ENCODE measurements at places on chromosomes 2 and 18.
A peak's percentile ranks its signal among the peaks of the same experiment; 100 is the strongest.

GRCh38 chr2:187982668-187983067 lies 309.0 kb upstream of the GULP1 start:
- DNase-seq: no peak

GRCh38 chr2:127175751-127176354 lies 44.2 kb downstream of the CYP27C1 start:
- peak; percentile 75 for DNase-seq

- no peak for DNase-seq
Observed at GRCh38 chr2:205483095-205483494, 199.2 kb upstream of the NRP2 start.

GRCh38 chr2:152400607-152401214 lies 65.7 kb downstream of the FMNL2 start:
- DNase-seq: no peak

DNA sequence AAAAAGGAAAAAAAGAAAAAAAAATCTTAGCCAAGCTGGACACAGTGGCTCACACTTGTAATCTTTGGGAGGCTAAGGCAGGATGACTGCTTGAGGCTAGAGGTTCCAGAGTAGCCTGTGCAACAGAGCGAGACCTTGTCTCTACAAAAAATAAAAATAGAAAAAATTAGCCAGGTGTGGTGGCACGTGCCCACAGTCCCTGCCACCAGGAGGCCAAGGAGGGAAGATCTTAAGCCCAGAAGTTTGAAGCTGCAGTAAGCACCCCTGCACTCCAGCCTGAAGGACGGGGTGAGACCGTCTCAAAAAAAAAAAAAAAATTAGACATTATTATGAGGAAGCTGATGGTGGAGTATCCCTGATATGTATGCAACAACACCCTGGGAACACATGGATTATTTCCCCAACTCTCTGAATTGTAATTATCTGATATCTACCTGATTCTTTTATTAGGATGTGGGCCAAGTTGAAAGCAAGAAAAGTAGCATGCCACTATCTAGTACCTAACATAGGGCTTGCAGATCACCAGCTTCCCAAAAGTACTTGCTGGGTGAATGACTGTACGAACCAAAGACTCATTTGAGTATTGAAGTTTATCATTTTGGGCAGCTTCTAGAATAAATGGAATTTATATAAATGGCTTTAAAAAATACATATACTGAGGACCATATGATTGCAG lies 140.9 kb downstream of the TCF4 start:
- no peak for DNase-seq

DNA sequence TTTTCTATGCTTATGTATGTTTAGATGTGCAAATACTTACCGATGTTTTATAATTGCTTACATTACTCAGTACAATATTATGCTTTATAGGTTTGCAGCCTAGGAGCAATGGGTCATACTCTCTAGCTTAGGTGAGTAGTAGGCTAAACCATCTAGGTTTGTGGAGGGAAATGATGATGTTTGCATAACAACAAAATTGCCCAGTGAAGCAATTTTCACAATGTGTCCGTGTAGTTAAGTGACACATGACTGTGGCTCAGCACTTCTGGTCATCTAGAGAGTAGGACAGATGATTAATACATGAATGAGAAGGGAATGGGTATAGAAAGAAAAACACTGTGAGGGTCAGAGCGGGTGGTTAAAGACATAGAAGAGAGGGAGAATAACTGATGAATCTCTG lies 2116.2 kb upstream of the PIK3C3 start:
- no peak for DNase-seq

- no peak for DNase-seq
Observed at GRCh38 chr2:202479090-202479489, 103.0 kb downstream of the BMPR2 start.

GRCh38 chr2:96926791-96927190 lies 56.9 kb upstream of the SEMA4C start:
- no peak for DNase-seq

GRCh38 chr18:46343931-46344372 lies 239.8 kb downstream of the HAUS1 start:
- DNase-seq: peak; percentile 63

DNA sequence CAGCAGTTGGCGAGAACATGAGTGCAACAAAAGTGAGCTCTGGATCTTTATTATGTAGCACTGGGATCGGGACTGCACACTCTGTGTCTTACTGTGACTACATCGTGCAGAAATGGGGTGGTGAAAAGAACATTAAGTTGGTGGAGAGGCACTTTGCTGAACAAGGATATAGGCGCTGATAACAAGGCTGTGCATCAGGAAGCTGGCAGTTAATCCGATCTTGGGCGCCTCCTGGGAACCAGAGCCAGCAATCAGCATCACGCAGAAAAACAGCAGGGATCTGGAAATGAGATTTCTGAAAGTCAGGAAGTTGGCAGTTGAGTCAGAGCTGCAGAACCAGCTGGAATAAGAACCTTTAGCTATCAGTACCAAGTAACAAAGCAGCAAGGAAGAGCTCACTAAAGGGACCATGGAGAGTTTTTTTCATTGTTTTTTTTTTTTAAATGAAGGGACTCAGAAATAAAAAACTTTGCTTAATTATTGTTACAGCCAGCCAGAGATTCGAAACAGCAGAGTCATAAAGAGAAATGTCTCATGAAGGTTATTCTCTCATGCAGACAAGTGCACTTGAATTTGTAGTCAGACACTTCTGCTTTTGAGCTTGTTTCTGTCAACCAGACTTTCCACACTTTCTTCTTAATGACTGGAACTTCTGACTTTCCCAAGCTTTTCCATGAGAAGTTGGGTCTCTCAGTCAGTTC lies 22.8 kb upstream of the MYO3B start:
- DNase-seq: no peak

- no peak for DNase-seq
Observed at GRCh38 chr2:60961457-60961856, 56.1 kb upstream of the PEX13 start.

- peak; percentile 26 for DNase-seq
Observed at GRCh38 chr2:197838036-197838435, 33.6 kb downstream of the PLCL1 start.

- DNase-seq: no peak
Observed at GRCh38 chr2:53051157-53051556, 716.4 kb upstream of the CHAC2 start.

DNA sequence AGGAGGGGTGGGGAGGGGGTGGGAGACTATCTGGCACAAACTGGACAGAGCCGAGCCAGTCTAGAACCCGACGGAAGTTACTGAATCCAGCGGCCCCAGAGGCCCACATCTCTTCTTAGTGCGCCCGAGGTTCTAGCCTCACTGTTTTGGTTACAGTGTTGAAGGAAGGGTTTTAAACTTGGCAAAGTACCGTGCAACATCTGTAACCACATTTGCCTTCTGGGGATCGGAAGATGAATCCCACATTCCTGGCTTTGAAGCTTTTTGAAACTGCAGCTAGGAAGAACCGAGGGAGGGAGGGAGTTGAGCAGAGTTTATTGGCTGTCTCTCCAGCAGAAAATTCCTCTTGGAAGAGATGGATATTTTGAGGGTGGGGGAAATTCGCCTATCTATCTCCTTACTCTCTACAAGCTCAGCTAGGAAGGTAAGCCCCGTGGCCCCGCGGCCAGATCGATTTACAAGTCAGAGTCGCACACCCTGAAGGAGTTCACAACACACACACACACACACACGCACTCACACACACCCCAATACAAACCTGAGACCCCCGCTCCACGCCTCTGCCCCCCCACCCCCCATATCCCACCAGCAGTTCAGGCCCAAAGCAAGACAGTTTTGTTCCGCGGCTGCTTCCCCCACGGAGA lies 1.0 kb downstream of the ACVR1 start:
- peak; percentile 80 for DNase-seq

- no peak for DNase-seq
Observed at GRCh38 chr2:215949991-215950404, 63.4 kb downstream of the MREG start.

DNA sequence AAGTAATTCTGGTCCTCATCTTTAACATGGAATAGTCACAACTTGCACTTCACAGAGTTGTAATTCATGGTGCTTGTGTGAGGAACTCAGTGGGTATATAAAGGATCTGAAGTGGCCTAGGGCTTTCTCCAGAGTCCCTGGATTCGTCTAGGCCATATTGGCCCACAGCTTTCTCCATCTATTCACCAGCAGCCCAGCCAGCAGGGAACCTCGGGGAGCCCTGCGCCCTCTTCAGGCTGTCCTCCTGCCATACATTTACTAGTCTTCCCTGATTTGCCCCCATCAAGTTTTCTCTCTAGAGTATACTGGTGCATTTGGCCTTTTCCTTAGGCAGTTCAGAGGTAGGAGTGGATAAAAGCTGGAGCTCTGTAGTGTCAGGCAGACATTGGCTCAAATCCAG lies 278.3 kb downstream of the MYCN start:
- peak; percentile 23 for DNase-seq

GRCh38 chr2:207321514-207321913 lies 155.8 kb upstream of the KLF7 start:
- no peak for DNase-seq

DNA sequence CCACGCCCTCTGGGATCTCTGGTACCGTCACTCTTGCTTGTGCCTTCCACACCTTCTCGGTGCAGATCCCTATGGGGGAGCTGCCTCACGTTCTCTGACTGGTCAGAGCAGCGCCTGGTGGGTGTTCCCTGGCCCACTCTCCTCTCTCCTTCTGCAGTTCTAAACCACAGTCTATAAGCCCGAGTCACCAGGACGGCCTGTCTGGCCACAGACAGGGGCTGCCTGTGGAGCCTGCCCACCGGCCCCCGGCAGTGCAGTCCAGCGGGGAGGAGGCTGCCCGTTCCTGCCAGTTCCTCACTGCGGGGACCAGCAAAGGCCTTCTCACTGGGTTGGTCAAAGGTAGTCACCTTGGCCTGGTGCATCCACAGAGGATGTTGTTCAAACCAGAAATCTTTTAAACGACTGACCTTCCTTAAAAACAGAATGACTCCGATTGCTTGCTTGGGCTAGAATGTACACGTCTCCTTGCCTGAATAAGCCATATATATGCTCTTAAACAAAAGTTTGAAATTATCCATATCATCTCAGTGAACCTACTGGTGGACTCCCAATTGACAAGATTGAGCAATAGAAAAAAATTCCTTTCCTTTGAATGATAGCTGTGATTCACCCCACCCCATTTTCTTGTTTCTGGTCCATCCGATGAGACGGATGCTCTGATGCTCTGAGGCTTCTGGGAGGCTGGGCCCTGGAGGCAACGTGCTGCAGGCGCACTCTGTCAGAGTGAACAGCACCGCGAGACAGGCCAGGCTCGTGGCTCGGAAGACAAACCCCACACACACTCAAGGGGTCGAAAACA lies 61.2 kb downstream of the RALBP1 start:
- DNase-seq: no peak

- no peak for DNase-seq
Observed at GRCh38 chr2:39779927-39780326, 869 bp upstream of the THUMPD2 start.

DNA sequence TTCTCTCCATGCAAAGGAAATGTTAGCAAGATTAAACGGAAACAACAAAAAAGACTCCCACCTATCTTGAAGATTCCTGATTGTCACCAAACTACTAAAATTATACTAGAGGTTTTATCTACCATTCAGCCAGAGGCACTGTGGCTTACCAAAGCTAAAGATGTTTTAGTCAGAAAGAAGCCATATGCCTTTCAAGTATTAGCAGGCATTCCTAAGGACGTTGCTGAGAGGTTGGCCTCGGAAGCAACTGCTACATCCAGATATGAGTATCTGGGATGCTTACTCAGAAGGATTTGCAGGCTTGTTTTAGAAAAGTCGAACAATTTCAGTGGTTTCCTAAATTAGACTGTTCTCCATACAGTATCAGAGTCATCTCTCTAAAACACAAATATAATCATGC lies 88.3 kb upstream of the UBE2E3 start:
- DNase-seq: no peak

GRCh38 chr18:66254121-66254520 lies 349.8 kb downstream of the CDH19 start:
- no peak for DNase-seq

GRCh38 chr2:235394278-235394828 lies 99.5 kb upstream of the AGAP1 start:
- no peak for DNase-seq

DNA sequence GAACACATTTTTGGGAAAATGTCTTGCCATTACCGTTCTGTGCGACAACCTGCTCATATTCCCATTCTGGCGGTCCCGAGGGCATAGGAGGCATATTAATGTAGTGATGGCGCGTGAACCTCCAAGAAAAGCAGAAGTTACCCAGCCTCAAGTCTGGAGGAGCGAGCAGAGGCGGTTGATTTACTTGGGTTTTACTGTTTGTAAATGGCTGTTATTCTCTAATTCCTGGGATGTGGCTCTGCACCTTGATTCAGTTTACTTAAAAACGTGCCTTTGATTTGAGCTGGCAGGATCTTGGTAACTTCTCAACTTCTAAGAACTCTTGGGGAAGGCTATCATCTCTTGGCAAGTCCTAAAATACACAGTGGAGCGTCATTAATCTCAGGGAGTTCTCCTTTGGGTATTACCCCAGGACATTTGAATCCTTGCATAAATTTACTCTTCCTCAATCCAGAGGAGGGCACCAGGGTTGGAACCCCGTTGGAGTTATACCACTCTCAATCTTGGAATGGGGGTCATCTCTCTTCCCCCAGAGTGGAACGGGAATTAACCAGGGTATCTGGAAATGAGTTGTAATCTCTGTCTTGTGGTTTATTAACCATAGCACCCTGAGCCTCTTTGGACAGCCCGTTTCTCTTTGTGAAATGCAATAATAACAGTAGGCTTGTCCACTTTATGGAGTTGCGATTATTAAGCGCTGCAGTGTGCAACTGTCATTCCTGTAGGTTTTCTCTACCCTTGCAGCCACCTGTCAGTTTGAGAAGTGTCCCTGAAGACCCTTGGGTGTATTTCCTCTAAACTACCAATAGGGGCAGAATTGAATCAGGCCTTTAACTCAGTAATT lies 2.1 kb downstream of the HK2 start:
- no peak for DNase-seq

DNA sequence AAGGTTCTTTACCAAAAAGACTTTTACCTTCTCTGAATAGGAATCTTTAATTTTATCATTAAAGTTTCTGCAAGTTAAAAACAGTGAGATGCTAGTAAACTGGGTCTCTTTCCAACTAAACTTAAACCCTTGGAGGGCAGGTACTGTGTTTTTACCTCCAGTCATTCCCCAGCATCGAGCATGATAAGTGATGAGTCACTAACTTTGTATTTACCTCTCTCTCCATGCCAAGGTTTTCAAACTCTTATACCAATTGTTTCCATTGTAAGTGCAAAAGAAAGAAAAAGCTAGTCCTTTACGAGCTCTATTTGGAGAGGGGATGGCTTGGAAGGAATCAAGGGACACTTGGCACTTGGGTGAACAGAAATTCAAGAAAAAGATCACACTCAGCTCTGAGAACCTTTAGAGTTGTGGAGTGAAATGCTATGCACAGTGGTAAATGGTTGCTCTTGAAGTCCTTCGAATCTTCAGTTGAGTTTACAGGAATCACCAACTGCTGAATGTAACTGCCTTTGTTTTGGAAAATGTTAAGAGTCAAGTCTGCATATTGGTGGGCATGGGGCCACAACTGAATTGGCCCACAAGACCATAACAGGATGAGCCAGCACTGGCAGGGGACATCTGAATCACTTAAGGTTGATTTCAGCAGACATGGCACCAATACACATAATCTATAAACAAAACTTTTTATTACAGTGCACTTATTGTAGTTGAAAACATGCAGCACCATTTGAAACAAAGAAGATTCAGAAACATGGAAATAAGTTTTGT lies 8.3 kb upstream of the RBM43 start:
- DNase-seq: no peak

All from femur (tissue), 1 donor.